ENCODE measurements at places on chromosomes 11 and 22. TPM values are rescaled to one million over a fixed set of nuclear protein-coding genes. Genes with fewer than 3 reads are reported as not detected.

The USP47 gene
- 27.2 TPM for total RNA-seq

The SMC1B gene
- total RNA-seq: 0.03 TPM

The THY1 gene
- 13.4 TPM for total RNA-seq

The BATF2 gene
- total RNA-seq: 0.58 TPM

The PARVG gene
- total RNA-seq: not detected

All from A549 treated with AZD2906 at 1 μM for 4 hours (cell line).